Spinal cord (tissue), 10 donors: ENCODE measurements at places on chromosomes 4 and X. TPM values are rescaled to one million over a fixed set of nuclear protein-coding genes. Genes with fewer than 3 reads are reported as not detected.

The MAGEC2 gene
- total RNA-seq = not detected

The INTS6L gene
- 20.7 TPM for total RNA-seq

The BMX gene
- 2.9 TPM for total RNA-seq

The OPN1MW gene
- not detected for total RNA-seq

The KLHL4 gene
- 11.5 TPM for total RNA-seq

The ZNF157 gene
- total RNA-seq = 1.5 TPM

DNA sequence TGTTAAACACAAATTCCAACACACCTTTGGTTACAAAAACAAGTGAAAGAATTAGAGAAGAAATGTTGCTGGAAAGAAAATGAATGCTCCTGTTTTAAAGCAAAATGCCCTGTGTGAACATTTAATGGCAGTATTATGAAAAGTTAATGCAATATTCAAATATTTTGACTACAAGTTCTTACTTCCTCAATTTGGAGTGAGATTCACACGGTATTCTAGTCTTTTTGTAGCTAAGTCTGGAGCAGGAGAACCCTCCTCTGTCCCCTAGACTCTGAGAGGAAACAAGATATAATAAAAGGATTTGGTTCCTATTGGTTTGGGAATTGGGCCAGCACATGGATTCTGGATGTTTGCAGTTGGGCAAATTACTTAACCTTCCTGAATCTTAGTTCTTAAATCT lies 12.7 kb downstream of the MAD2L1 start:
- H3K36me3 ChIP-seq = no peaks in the 10 kb centered on the region
- H3K27ac ChIP-seq = no peak overlapping the region
- H3K4me1 ChIP-seq = peaks cover 4% of the 10 kb centered on the region

DNA sequence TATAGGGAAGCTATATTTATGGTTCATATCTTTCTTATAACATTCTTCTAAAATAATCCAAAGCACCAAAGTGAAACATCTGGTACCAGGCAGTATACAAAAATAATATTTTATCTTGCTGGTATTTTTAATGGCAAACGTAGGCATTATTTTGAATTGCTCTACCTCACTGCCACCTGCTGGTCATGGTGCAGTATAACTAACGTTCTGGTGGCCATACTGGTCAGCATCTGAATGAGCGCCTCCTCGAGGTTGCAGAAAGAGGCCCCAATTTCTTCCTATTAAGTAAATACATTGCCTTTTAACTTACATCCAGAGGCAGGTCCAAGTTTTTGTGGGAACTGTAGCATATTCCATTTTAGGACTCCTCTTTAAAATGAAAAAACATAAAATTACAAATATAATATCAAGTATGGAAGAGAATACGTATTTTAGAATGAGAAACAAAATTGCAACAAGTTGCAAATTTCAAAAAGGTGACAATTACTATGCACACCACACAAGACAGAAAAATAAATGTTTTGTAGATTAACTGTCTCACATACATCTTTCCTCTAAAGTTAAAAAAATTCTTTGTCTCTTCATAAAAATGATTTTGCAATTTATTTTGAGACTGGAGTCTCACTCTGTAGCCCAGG lies 22.9 kb upstream of the CWH43 start:
- H3K36me3 ChIP-seq = no peaks in the 10 kb centered on the region
- H3K4me1 ChIP-seq = no peaks in the 10 kb centered on the region
- DNase-seq = peak; percentile 49
- no peak overlapping the region for H3K4me3 ChIP-seq
- no peaks in the 10 kb centered on the region for H3K27me3 ChIP-seq

GRCh38 chrX:137684591-137684990 lies 118.7 kb downstream of the ZIC3 start:
- H3K27me3 ChIP-seq = no peaks in the 10 kb centered on the region
- H3K4me3 ChIP-seq = no peak overlapping the region
- H3K36me3 ChIP-seq = no peaks in the 10 kb centered on the region
- no peak for DNase-seq
- no peaks in the 10 kb centered on the region for H3K4me1 ChIP-seq

DNA sequence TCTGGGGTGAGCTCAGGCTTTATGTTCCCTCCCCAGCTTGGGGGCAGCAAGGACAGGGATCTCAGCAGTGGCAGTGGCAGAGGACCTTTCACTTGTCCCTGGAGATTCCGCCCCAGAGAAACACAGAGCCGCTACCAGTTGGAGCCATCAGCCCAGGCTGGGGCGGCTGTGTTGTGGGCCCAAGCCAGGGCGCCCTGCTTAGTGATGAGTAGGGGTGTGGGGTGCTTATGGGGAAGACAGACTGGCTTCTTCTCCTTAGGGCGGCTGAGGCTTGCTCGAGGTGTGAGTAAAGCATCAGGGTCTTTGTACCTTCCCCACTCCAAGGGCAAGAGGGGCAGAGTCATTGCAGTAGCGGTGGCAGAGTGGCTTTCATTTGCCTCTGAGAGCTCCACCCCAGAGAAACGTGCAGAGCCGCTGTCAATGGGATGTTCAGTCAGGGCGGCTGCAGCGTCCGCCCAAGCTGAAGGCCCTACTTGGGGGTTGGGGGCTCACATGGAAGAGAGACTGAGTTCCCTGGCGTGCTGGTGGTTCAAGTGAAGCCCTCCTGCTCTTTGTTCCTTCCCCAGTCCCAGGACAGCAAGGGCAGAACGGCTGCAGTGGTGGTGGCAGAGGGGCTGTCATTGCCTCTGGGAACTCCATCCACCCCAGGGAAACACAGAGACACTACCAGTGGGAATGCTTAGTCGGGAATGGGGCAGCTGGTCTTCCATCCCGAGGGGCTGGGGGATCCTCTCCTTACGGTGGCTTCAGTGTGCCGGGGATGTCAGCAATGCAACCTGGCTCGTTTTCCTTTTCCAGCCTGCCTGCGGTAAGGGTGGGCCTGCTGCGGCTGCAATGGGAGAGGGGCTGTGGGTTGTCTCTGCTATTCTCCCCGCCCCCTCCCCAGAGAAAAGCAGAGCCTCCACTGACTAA lies 2142.5 kb upstream of the TENM3 start:
- no peaks in the 10 kb centered on the region for H3K4me1 ChIP-seq
- DNase-seq = no peak
- H3K36me3 ChIP-seq = peaks cover 3% of the 10 kb centered on the region
- no peak overlapping the region for H3K27ac ChIP-seq
- H3K4me3 ChIP-seq = no peak overlapping the region

GRCh38 chr4:24002330-24002966 lies 112.6 kb upstream of the PPARGC1A start:
- DNase-seq = no peak
- no peak overlapping the region for H3K4me3 ChIP-seq
- no peak overlapping the region for H3K27ac ChIP-seq
- peaks cover 5% of the 10 kb centered on the region for H3K4me1 ChIP-seq
- H3K36me3 ChIP-seq = no peaks in the 10 kb centered on the region
- peaks cover 2% of the 10 kb centered on the region for H3K27me3 ChIP-seq

DNA sequence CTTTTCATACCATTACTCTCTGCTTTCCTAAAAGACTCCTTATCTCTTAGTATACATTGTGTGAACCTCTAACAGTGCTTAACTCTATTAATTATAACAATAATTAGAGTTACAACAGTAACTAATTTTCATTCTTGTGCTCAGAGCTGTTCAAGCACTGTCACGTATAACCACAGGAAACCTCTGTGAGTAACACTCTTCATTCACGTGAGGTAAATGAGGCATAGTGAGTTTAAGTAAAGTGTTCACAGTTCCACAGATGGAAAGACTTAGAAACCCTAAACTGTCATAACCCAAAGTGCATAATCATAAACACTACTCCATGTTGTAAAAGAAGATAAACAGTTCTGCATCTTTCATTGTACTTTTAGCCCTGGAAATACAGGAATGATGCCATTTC lies 222.4 kb downstream of the CCSER1 start:
- H3K4me1 ChIP-seq = no peaks in the 10 kb centered on the region
- H3K4me3 ChIP-seq = no peak overlapping the region
- no peak overlapping the region for H3K27ac ChIP-seq
- no peak for DNase-seq
- no peaks in the 10 kb centered on the region for H3K27me3 ChIP-seq

GRCh38 chr4:188701952-188702351 lies 562.7 kb downstream of the TRIML1 start:
- no peaks in the 10 kb centered on the region for H3K4me1 ChIP-seq
- H3K27me3 ChIP-seq = no peaks in the 10 kb centered on the region
- H3K36me3 ChIP-seq = no peaks in the 10 kb centered on the region
- no peak overlapping the region for H3K27ac ChIP-seq
- DNase-seq = no peak

DNA sequence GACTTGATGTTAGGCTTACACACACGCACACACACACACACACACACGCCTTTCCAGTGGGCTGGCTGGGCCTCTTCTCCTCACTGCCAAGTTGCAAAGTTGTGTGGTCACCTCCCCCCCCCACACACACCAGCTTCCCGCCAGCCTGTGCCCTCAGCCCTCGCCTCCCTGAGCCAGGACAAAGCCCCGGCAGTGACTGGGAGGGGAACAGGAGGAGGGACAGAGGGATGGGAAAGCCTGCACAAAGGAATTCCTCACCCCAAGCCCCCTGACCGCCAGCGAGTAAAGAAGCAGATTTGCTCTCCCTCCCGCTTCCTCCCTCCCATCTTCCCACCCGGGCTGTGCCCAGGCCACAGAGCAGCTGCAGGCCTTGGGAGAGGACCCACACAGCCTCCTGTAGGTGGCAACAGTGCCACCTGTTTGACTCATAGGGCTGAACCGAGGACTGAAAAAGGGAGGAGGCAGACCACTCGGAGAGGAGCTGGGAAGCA lies at the start of gene GDPD2:
GDPD2 (plus strand) TSS at position 464 of the 491 bp plus-strand sequence. CDS start 1,671 bp downstream, outside the sequence.
- H3K4me1 ChIP-seq = peaks cover 46% of the 10 kb centered on the region
- H3K36me3 ChIP-seq = peaks cover 6% of the 10 kb centered on the region
- peak within 1 kb of the TSS; percentile 28 for H3K4me3 ChIP-seq
- peak; percentile 50 for DNase-seq
